ENCODE measurements at places on chromosomes 7 and 10. TPM values are rescaled to one million over a fixed set of nuclear protein-coding genes. Genes with fewer than 3 reads are reported as not detected.

GRCh38 chr7:130721486-130722277, 12.3 kb downstream of the KLF14 start:
- H3K36me3 ChIP-seq: no peaks in the 10 kb centered on the region
- DNase-seq: peak; percentile 23
- no peak overlapping the region for H3K4me3 ChIP-seq
- H3K27me3 ChIP-seq: peaks cover 26% of the 10 kb centered on the region
- H3K27ac ChIP-seq: no peak overlapping the region
- no peaks in the 10 kb centered on the region for H3K4me1 ChIP-seq

DNA sequence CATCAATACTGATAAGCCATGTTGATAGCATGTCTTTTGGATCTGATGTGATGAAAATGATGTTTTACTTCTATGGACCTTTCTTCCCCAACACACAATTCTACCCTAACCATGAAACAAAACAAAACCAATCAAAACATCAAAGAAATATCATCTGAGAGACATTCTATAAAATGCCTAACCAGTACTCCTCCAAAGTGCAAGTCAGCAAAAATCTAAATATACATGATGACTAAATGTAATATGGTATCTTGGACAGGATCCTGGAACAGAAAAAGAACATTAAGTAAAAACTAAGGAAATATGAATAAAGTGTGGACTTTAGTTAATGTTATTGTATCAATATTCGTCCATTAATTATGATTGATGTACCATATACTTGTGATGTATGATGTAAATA, 625.1 kb downstream of the MAGI2 start:
- H3K4me3 ChIP-seq: no peak overlapping the region
- H3K27me3 ChIP-seq: no peaks in the 10 kb centered on the region
- no peak overlapping the region for H3K27ac ChIP-seq
- no peak for DNase-seq
- no peaks in the 10 kb centered on the region for H3K4me1 ChIP-seq

DNA sequence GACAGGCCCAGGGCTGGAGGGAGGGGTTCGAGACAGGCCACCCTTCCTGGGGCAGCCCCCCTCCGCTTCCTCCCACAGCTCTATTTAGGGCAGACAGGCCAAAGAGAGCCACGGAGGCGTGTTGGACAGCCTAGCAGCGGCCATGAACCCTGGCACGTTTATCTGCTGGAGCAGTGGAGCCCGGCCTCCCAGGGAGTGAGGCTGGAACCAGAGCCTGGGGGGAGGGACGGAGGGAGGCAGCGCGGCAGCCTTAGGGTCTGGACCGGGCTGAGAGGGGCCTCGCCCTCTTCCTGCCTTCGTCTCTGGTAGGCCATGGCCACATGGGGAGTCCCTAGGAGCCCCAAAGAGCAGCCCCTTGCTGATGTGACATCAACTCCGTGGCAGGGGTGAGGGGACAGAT, 17.1 kb downstream of the UNCX start:
- peaks cover 3% of the 10 kb centered on the region for H3K4me1 ChIP-seq
- H3K27me3 ChIP-seq: peaks cover 52% of the 10 kb centered on the region
- H3K27ac ChIP-seq: no peak overlapping the region

DNA sequence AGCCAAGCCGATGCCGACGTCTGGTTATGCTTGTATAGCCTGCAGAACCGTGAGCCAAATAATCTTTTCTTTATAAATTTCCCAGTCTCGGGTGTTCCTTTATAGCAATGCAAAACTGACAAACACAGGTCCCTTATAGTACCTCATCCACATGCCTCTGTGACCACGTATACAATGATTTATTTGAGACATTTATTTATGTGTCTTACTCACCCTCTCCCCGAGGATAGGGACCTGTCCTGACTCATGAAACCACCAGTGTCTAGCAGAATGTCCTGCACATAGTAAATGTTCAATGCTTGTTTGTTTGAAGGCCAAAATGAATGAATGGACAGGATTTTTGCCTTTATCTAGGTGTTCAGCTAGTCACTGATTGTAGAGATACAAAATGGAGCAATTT, 147.9 kb upstream of the FZD8 start:
- DNase-seq: no peak
- H3K4me3 ChIP-seq: no peak overlapping the region
- H3K36me3 ChIP-seq: no peaks in the 10 kb centered on the region
- H3K4me1 ChIP-seq: no peaks in the 10 kb centered on the region

DNA sequence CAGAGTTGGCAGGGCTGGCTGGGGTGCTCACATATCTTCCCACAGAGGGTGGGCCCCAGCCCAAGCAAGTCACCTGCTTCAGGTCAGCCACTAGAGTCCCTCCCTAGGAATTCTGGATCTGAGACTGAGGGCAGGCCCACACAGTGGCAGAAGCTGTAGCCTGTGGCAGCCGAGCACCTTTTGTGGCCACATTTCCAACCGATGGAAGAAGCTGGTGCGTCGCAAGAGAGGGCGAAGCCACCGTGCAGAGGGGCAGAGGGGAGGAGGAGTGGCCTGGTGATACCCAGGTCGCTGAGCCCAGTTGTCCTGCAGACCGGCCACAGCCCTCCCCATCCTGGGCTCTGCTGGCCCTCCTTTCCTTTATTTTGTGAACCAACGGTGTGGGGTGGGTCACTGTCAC, 5.3 kb downstream of the POLM start:
- peaks cover 37% of the 10 kb centered on the region for H3K4me1 ChIP-seq
- no peak overlapping the region for H3K27ac ChIP-seq

Gene PITX3
- total RNA-seq: not detected

All from activated CD4-positive, alpha-beta memory T cell treated with anti-CD3 and anti-CD28 coated beads, Interleukin-2, amount 10 ng/mL, durations not matched to agents 7 days and 5 days (primary cell).